Mesangial cell (primary cell): ENCODE measurements at places on chromosomes 5 and 9. TPM values are rescaled to one million over a fixed set of nuclear protein-coding genes. Genes with fewer than 3 reads are reported as not detected.

LHX6 gene
- under 0.01 and 0.13 TPM in 2 replicates for total RNA-seq

HOMER1 gene
- 5.1 and 5.3 TPM in 2 replicates for total RNA-seq

QRFP gene
- not detected in 2 replicates for total RNA-seq

ANKRD18B gene
- total RNA-seq: 4.6 and 4.8 TPM in 2 replicates

NKD2 gene
- total RNA-seq: 0.13 TPM in 1 of 2 replicates, not detected in the other

FGD3 gene
- total RNA-seq: under 0.01 TPM in 2 replicates

ANKRD55 gene
- total RNA-seq: not detected in 2 replicates
